Right atrium auricular region (tissue), 2 donors: ENCODE measurements at places on chromosomes 1 and 21. TPM values are rescaled to one million over a fixed set of nuclear protein-coding genes. Genes with fewer than 3 reads are reported as not detected.

GRCh38 chr1:192907545-192908243, 98.9 kb downstream of the RGS2 start:
- DNase-seq: no peak

GRCh38 chr21:46319186-46319585, 4.5 kb downstream of the C21orf58 start:
- DNase-seq: no peak

GRCh38 chr1:59072583-59072947, 224.3 kb upstream of the FGGY start:
- DNase-seq: no peak

The CLCA1 gene
- total RNA-seq: not detected

The AMY1A gene
- total RNA-seq: not detected

The LIN28A gene
- total RNA-seq: not detected
